ENCODE measurements at places on chromosomes 6 and 20. TPM values are rescaled to one million over a fixed set of nuclear protein-coding genes. Genes with fewer than 3 reads are reported as not detected.
A peak's percentile ranks its signal among the peaks of the same experiment; 100 is the strongest.

- DNase-seq = no peak
Measured at GRCh38 chr6:37871616-37872372, 52.3 kb downstream of the ZFAND3 start.

GRCh38 chr6:854406-855118 is 161.6 kb upstream of the EXOC2 start:
- no peak for DNase-seq

DNA sequence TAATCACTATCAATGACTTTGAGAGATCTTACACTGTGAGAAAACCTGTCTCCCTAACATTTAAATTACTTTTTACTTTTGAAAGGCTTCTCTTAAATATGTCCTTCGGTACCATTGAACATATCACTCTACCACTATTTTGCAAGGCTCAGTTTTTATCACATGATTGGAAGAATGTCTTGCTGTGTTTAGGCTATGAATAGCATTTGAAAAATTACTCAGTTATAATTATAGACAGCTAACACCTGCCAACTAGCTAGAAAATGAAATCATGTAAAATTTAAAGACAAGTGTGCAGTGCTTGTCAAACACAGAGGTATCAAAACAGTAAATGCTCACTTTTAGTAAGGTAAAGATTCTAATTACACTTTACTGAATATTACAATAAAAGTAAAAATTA is 11.0 kb downstream of the SESN1 start:
- no peak for DNase-seq

DNA sequence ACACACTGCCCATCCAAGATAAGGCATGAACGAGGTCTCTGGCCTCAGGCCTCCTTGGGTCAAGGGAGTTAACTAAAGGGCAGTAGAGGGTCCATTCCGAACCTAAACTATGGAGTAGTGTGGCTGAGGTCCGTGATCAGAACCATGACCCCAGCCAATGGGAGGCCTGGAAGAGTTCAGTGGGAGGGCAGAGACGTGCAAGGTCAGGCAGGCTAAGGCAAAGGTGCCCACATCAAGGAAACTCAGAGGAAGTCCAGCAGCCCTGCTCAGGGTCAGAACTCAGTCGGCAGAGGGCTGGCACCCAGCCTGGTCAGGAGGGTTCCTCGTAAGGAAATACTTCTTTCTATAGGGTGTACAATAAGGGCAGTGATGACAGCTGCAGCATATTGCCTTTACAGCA is 152.2 kb downstream of the SOD2 start:
- no peak for DNase-seq

GRCh38 chr6:167826230-167826895 is 348 bp upstream of the AFDN start:
- peak; percentile 92 for DNase-seq

- no peak for DNase-seq
Measured at GRCh38 chr6:112038268-112038667, 15.6 kb upstream of the CCN6 start.

DNA sequence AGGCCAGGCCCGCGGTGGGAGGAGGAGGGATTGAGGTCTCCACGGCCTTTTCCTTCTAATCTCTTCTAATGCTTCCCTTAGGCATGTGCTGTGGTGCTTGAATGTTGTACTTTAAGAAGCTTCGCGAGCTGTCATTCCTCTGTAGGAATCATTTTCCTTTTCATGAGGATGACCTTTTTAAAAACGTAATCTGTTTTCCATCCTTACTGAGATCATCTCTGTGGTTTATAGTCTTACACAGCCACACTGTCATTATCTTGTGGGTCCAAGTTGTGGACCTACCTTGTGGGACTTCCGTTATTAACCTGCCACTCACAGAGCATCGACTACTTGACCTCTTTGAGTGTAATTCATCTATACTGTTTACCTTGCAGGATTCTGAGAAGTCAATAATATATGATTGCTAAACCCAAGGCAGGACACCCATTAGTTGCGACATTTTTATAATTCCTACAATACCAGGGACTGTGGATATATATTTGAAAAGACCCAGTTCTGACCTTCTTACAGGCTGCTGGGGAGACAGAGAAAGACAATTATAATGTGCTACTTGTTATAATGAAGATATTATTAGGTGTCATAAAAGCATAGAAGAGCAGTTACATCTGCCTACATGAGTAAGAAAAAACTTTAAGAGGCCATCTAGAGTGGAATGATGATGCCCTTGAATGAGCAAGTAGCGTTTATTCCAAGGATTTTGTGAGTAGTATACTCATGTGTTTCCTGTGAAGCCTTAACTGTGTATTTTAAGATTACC is 842 bp downstream of the SLC25A27 start:
- no peak for DNase-seq

- DNase-seq = no peak
Measured at GRCh38 chr6:167849846-167850459, 23.2 kb downstream of the AFDN start.

COL9A1 gene
- 4.7 TPM for total RNA-seq

PACSIN1 gene
- total RNA-seq = 3.4 TPM

PPP1R14C gene
- 0.10 TPM for total RNA-seq

RIN2 gene
- 2.7 TPM for total RNA-seq

TLDC2 gene
- total RNA-seq = 0.31 TPM

APOBEC2 gene
- total RNA-seq = not detected

WASF1 gene
- total RNA-seq = 17.6 TPM

CLDN20 gene
- total RNA-seq = not detected
